Endothelial cell of umbilical vein (primary cell): ENCODE measurements at places on chromosomes 6 and 20.

DNA sequence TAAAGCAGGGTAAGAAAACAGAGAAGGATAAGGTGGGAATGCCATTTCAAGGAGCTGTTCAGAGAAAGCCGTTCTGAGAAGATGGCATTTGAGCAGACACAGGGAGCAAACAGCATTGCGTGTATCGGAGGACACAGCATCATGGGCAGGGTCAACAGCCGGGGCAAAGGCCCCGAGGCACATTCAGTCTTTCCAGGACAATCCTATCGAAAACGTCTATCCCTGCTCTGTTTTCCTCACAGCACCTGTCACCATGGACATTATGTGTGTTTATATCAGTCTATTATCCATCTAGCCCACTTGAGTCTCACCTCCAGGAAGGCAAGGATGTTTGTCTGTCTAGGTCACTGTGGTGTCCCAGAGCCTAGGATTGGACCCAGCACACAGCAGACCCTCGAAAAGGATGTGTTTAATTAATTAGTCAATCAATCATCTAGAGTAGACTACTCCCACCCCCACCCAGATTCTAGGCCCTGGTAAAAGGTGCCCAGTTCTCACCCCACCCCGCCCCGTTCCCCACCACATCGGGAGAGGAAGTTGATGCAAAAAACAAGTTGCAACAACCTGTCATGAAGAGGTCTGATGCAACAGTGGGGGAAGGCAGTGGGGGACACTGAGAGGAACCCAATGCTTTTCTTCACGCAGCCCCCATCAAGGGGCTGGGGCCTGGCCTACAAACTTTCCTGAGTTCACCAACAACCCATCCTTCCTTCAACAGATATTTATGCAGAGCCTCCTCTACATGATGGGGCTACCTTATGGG, 66.6 kb downstream of the PREX1 start:
- DNase-seq: no peak

DNA sequence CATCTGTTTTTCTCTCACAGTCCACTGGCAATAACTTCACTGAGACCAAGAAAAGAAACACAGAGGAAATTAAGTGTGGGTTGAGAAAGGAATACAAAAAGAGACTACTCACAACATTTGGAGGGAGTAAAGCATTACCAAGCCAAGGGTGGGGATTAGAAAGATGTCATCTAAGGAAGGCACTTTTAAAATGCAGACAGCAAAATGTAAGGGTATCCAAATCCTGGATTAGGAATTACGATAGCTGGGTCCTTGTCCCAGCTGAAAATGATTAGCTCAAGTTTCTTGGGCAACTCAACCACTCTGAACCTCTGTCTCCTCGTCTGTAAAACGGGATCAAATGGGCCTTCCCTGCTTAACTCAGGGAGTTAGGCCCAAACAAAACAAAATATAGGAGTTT, 2.2 kb downstream of the LEMD2 start:
- DNase-seq: peak; percentile 8

GRCh38 chr6:79420054-79420453, 117.2 kb downstream of the LCA5 start:
- peak; percentile 80 for DNase-seq

DNA sequence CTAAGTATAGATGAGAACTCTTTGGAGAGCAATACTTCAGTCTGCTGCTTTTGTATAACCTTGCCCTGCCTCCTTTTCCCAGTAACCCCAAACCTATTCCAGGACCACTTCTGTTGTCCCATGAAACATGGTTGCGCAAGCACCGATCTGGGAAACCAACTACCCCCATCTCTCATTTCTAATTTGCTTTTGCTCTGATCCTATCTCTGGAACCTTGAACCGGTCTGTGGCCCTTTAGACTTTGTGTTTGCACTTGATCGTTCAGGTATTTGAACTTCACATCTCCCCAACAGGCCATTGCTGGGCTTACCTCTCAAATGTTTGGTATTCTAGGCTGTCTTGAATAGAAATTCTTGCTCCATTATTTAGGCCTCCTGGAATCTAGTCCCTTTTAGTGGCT, 25.0 kb downstream of the L3MBTL3 start:
- no peak for DNase-seq

GRCh38 chr6:96610019-96610418, 47.1 kb downstream of the FHL5 start:
- DNase-seq: no peak

DNA sequence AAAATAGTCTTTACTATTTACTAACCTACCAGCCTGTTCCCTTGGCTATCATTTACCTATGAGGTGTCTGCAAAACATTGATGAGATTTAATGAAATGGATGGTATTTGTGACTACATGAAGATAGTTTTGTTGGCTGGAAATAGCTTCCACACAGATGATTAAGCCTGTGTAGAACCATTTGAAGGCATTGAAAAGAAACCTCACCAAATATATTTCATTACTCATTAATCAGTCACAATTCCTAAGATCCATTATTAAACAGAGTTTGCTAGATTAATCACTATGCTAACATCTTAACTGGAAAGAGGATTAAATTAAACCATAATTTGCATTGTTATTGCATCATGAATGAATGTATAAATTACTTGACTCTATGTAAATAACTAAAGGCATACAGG, 560.3 kb downstream of the BMP2 start:
- DNase-seq: no peak

DNA sequence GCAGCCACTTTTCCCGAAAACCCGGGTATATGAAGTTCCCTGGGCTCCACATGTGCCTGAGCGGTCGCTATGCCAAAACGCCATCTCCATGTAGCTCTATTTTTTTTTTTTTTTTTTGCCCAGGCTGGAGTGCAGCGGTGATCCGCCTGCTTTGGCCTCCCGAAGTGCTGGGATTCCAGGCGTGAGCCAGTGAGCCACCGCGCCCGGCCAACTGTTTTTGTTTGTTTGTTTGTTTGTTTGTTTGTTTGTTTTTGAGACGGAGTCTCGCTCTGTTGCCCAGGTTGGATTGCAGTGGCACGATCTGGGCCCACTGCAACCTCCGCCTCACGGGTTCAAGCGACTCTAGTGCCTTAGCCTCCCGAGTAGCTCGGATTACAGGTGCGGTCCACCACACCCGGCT, 237.5 kb upstream of the IRAK1BP1 start:
- DNase-seq: no peak

- DNase-seq: no peak
Measured at GRCh38 chr6:41161380-41161779, 1.5 kb downstream of the TREM2 start.
